ENCODE measurements at places on chromosomes 2 and 18. TPM values are rescaled to one million over a fixed set of nuclear protein-coding genes. Genes with fewer than 3 reads are reported as not detected.

The MBP gene
- 88.8 TPM for total RNA-seq

The TMX3 gene
- 37.4 TPM for total RNA-seq

DNA sequence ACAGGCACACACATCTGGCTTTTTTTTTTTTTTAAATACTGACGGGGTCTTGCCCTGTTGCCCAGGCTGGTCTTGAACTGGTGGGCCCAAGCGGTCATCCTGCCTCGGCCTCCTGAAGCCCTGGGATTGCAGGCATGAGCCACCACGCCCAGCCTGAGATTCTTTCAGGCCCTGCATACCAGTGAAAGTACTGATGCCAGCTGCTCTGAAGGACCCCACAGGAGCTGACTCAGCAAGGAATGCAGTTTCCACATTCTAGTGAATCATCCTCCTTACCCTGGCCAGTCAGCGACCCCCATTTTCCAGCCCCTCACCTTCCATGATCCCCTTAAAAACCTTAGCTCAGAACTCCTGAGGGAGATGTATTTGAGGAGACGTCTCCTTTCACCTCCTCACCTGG lies 5.8 kb upstream of the DTYMK start:
- DNase-seq = no peak

GRCh38 chr2:51322613-51323012 lies 290.7 kb upstream of the NRXN1 start:
- no peak for DNase-seq

DNA sequence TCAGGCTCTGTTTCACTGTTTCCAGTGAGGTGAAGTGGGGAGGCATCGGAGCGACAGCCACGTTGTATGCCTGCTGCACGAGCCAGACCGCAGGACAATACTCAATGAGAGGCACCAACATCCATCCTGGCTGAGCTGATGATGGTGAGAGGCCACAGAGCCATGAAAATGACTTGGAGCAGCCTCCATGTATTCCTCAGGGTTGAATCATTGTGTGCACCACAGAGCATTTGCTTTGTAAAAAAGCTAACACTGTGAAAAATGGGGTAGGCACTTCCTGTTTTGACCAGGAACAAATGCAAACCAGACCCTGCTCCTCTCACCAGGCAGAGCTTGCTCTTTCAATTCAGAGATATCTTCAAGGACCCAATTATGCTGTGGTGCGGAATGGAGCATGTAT lies 87.2 kb downstream of the LPIN1 start:
- DNase-seq = no peak

DNA sequence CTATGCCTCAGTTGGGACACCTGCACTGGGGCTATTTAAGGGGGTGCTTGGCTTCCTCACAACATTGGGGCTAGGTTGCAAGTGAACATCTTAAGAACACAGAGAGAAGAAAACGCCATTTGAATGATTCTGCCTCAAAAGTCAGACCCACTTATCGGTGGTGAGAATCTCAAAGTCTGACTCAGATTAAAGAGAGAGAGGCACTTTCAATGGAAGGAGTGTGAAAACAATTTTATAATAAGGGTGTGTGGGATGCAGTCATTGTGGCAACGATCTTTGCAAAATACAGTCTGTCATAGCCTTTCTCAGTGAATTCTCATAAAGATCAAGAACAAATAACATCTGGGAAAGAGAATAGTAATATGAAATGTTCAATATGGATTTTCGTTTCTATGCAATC lies 41.8 kb downstream of the CCDC102B start:
- DNase-seq = no peak

The CYBRD1 gene
- total RNA-seq = 2.5 TPM

The PJVK gene
- total RNA-seq = 3.7 TPM

- DNase-seq = no peak
Observed at GRCh38 chr2:168355121-168355520, 101.0 kb upstream of the CERS6 start.

GRCh38 chr2:219627103-219628100 lies at the start of gene SLC4A3:
Gene SLC4A3 (plus strand): TSS chr2:219627630. CDS start chr2:219627993, 363 bp downstream.
- DNase-seq = no peak

The DYNAP gene
- not detected for total RNA-seq

The C2orf49 gene
- total RNA-seq = 20.0 TPM

GRCh38 chr2:60553495-60554073 lies at the start of gene BCL11A:
Gene BCL11A (minus strand): TSS chr2:60553654. CDS start chr2:60553270, 384 bp downstream.
- DNase-seq = no peak

The LYPD6B gene
- 2.2 TPM for total RNA-seq

GRCh38 chr18:79576686-79577351 lies 102.8 kb upstream of the CTDP1 start:
- no peak for DNase-seq

DNA sequence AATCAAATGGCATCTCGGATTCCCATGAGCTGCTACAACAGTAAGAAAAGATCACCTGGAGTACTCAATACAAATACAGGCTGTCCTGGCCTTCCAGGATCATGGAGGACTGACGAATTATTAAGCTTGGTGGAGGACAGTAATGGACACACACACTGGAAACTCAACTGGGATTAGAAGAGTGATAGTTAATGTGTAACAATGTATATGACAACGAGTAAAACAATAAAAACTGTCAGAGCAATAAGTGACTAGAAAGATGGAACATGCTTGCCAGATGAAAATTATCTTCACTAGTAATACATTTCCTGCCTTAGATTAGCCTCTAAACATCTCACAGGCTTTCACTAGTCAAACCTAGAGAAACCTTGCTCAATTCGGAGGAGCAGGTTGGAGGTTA lies 49.2 kb upstream of the CDH20 start:
- no peak for DNase-seq

The RTP5 gene
- total RNA-seq = not detected

- DNase-seq = no peak
Observed at GRCh38 chr2:224969095-224969494, 73.2 kb downstream of the DOCK10 start.

GRCh38 chr2:239461291-239462190 lies 60.7 kb upstream of the HDAC4 start:
- DNase-seq = no peak

GRCh38 chr2:26735883-26736588 lies 28.0 kb upstream of the SLC35F6 start:
- no peak for DNase-seq

DNA sequence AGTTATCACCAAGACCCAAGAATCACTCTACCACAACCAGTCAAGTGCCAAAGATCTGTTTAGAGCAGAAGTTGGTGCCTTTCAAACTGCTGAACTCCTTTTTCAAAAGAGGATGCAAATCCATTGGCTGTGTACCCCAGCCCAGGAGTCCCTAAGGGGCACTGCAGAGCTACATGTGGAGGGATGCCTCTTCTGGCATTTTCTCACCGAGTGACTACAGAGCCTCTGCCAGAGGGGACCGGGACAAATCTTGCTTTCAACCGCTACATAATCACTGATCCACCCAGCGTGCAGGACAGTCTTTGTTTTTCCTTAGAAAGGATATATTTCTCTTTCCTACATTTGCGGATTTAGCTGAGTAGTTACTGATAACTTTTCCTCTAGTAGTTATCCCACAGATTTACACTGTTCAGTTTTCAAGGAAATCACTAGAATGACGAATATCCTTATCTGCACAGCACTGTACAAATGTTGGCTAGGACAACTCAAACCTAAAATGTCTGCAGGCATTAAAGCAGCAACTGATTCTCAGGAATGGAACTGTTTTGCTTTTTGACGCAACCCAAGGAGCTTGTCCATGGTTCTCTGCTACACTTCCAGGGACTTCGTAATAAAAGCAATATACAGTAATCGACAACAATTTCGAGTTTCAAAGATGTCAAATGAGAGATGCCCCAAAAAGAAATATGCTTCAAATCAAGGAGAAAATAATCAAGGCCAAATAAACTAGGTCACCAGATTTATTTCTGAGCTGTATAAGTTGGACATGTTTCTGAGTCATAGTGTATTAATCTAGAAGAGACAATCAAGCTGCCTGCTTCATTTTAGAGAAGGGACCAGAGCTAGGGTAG lies 24.1 kb downstream of the EPB41L3 start:
- no peak for DNase-seq

- DNase-seq = no peak
Observed at GRCh38 chr18:34875150-34875549, 165.1 kb downstream of the DTNA start.

- no peak for DNase-seq
Observed at GRCh38 chr18:10878703-10879102, 270.7 kb downstream of the PIEZO2 start.

The SRD5A2 gene
- total RNA-seq = not detected

GRCh38 chr2:185771396-185771795 lies 32.8 kb downstream of the FSIP2 start:
- no peak for DNase-seq

GRCh38 chr2:238694136-238694755 lies 153.6 kb upstream of the TWIST2 start:
- DNase-seq = no peak

GRCh38 chr2:48927355-48927754 lies 171.8 kb upstream of the LHCGR start:
- DNase-seq = no peak

- DNase-seq = no peak
Observed at GRCh38 chr2:77479395-77479794, 42.8 kb downstream of the LRRTM4 start.

DNA sequence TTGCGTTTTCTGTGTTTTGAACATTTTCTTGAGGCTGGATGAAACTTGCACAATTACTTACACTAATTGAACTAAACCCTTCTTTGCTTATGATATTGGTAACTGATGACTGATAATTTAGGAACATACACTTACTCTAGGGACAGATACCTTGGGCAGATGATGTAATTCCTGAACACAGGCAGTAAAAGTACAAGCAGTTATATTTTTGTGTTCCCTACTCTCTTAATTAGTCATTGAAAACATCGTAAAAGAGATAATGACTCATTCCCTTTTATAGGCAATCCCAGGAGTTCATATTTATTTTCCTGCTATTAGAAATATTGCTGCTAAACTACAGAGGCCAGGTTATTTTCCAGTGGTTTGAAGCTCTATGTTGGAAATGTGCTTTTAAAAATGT lies 46.4 kb downstream of the CCDC85A start:
- no peak for DNase-seq

DNA sequence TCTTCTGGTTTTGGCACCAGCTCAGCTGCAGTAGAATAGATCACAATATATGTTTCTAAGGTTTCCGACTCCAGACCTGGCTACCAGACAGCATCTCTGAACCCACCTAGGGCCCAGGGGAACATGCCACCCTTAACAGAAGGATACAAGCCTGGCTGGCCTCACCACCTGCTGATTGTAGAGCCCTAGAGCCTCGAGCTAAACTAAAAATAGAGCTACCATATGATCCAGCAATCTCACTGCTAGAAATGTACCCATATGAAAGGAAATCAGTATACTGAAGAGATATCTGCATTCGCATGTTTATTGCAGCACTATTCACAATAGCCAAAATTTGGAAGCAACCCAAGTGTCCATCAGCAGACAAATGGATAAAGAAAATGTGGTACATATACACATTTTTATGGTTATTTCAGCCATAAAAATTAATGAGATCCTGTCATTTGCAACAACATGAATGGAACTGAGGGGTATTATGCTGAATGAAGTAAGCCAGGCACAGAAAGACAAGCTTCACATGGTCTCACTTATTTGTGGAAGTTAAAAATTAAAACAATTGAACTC lies 242.4 kb upstream of the SLC39A10 start:
- no peak for DNase-seq

The CAPN10 gene
- 38.6 TPM for total RNA-seq

DNA sequence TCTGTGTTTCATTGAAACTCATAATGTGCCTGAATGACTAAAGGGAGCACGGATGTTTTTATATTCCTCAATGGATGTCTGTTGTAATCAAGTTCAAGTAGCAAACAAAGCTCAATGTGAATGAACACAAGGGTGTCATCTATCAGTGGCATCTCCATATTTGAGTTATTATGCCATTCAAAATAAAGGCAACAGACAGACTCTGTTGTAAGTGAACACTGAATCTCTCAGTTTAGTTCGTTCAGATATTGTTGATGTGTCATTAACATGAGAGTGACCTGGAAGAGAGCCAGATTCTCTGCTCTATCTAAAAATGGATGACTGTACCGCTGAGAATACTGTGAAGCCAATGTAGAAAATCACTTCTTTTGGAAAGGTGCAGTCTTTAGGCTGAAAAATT lies 118.7 kb downstream of the NUP35 start:
- DNase-seq = no peak

GRCh38 chr2:1660656-1661640 lies 83.4 kb downstream of the PXDN start:
- DNase-seq = no peak

DNA sequence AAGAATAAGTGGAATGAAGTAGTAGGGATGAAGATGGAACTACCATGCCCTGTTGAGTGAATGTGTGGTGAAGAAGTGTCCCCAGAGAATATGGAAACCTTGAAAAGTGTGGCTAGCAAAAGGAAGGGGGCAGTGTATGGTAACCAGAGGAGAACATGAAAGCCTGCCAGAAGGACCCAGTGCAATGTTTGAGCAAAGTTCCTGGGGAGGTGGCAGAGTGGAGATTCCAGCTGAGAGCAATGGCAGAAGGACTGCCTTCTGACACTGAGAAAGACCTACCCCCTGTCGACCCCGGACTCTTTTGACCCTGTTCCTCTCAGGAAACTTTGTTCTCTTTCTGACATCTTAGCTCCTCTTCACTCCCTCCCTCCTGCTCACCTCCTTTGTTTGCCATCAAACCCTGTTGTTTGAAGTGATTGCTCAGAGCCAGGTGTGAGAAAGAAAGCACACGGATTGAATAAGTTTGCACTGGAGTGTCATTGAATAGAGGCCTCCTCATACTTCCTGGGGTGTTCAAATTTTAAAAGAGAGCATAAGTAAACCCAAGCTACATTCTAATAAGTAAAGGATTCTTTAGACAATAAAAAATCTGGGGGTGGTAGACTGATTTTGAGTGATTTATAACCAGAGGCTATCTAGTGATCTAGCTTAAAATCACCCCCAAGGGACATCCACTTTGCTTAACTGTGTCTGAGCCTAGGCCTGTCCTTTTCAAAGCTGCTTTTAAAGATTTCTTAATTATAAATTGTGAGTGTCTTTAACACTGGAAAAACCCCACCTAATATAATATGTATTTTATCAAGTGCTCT lies 57.1 kb downstream of the TRIB2 start:
- no peak for DNase-seq

All from Panc1 (cell line).